ENCODE measurements at places on chromosomes 1 and 21. TPM values are rescaled to one million over a fixed set of nuclear protein-coding genes. Genes with fewer than 3 reads are reported as not detected.

Gene TAS1R3
- 0.51 TPM for total RNA-seq

Gene SLC27A3
- 13.5 TPM for total RNA-seq

DNA sequence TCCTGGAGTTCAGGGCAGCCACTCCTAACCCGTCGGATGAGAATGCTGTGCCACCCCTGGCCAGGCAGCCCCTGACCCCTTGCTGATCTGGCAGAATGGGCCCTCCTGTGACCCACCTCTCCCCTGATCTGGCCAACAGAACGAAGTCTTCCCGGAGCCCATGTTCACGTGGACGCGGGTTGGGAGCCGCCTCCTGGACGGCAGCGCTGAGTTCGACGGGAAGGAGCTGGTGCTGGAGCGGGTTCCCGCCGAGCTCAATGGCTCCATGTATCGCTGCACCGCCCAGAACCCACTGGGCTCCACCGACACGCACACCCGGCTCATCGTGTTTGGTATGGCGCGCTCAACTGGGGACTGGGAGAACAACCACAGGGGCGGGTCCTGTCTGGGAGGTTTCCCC, 104.1 kb upstream of the KLHDC7A start:
- no peak for DNase-seq

Gene GJA4
- total RNA-seq: 23.0 TPM

DNA sequence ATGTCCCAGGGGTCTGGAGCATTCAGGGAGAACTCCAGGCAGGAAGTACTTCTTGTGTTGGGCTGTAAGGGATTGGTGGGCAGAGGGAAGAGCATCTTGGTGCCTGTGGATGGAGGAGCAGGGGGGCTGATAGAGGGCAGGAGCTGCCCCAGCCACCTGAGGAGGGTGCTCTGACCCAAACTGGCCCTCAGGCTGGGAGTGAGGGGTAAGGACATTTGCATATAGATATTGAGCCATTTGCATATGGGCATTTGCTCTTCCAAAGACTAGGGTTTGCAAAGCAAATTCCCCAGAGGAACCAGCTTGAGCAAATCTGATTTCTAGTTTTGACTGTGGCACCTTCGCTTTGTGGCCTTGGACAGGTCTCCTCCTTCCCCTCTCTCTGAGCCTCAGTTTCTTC, 18.2 kb downstream of the ZNF362 start:
- DNase-seq: no peak

GRCh38 chr1:9651565-9652378, at the start of gene PIK3CD:
PIK3CD (plus strand) TSS chr1:9651731; CDS start chr1:9710456, 58,725 bp downstream.
- DNase-seq: peak; percentile 84

Gene SLC9C2
- total RNA-seq: 0.16 TPM

DNA sequence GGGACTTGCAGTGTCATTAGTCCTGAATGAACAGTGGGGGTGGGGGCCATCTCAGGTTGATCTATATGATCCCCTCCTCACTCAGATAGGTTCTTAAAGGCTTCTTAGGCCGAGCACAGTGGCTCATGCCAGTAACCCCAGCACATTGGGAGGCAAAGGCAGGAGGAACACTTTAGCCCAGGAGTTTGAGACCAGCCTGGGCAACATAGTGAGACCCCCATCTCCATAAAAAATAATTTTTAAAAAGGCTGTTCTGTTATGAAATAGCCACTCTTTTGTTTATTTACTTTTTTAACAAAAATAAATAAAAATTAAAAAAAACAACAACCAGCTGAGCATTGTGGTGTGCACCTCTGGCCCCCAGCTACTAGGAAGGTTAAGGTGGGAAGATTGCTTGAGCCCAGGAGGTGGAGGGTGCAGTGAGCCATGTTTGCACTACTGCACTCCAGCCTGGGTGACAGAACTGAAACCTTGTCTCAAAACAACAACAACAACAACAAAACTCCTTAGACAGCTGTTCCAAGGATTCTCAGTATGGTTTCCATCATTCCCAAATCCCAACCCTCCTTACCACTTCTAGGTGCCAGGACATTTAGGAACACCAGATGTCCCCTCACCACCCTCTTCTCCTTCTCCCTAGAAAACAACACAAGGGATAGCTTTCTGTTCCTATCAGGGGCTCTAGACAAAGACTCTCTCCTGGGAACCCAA, 2.0 kb upstream of the TRAPPC3 start:
- DNase-seq: no peak

DNA sequence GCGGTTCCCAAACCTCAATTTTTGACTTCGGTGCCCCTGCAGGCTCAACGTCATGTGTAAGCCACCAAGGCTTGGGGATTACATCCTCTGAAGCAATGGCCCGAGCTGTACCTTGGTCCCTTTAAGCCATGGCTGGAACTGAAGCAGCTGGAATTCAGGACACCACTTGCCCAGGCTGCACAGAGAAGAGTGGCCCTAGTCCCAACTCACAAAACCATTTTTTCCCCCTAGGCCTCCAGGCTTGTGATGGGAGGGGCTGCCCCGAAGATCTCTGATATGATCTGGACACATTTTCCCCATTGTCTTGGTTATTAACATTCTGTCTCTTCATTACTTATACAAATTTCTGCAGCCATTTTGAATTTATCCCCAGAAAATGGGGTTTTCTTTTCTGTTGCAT, 233.3 kb upstream of the ADGRL4 start:
- DNase-seq: no peak

DNA sequence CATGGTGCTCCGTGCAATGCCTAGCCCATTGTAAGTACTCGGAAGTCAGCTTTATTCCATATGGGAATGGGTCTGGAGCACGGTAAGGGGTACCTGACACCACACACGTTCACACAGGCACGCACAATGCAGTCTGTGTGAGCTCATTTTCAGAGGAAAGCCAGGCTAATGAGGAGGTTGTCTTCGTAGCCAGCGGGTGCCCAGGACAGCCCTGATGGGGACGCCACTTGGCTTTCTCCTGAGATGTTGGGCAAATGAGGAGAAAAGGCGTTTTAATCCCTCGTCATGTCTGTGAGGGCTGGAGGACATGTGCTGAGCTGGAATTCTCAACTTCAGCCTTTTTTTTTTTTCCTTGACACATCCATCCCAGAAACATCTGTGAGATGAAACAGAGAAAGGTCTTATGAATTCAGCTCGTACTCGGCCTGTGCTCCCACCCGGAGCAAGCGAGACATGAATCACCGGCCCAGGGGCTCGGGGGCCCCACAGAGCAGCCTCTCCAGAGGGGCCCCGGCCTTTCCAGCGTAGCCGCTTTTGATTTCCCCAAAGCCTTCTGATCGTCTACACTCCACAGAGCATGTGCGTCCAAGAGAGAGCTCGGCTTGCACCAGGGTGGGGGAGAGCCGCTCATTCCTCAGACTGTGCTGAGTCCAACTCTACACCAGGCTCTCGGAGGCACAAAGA, 125.1 kb downstream of the EPHB2 start:
- DNase-seq: no peak

DNA sequence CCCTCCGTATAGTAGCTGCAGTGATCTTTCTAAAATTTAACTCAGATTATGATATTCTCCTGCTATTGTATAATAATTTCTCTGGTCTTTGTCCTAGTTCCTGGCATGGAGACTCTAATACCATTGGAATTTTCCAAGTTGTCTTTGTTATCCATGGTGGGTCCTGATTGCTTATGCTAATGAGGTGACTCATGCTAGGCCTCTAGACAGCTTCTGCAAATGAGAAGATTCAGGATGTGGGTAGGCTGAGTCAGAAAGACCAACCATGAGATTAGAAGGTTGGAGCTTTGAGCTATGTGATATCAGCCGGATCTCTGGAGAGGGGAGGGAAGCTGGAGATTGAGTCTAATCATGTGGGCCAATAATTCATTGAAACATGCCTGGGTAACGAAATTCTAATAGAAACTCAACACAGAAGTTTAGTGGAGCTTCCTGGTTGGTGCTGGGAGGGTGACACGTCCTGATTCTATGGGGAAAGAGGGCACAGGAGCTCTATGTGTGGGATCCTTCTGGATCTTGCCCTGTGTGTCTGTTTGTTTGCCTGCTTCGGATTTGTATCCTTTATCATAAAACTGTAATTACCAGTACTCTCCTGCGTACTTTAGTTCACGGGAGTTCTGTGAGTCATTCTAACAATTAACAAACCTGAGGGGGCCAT, 73.2 kb upstream of the CNIH3 start:
- no peak for DNase-seq

DNA sequence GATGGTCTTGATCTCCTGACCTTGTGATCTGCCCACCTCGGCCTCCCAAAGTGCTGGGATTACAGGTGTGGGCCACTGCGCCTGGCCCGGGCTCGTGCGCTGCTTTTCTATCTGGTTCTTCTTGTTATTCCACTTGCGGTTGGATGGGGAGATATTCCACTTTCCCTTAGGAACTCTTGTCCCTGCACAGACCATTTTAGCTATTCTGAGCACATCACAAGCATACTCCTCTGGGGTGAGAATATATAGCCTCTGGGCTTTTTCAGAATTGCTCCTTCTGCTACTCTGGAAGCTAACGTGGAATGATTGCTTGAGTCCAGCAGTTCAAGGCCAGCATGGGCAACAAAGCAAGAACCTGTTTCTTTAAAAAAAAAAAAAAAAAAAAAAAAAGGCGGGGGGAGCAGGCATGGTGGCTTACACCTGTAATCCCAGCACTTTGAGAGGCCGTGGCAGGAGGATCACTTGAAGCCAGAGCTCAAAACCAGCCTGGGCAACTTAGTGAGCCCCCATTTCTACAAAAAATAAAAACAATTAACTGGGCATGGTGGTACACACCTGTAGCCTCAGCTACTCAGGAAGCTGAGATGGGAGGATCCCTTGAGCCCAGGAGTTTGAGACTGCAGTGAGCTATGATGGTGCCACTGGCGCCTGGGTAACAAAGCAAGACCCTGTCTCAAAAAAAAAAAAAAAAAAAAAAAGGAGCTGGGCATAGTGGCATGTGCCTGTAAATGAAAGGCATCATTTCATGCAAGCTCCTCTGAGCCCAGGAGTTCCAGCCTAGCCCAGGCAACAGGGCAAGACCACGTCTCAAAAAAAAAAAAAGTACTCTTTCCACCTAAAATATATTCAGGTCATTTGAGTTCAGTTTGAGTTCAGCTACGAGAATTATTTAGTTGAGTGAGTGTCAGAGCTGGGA, 11.8 kb upstream of the PGD start:
- DNase-seq: no peak

DNA sequence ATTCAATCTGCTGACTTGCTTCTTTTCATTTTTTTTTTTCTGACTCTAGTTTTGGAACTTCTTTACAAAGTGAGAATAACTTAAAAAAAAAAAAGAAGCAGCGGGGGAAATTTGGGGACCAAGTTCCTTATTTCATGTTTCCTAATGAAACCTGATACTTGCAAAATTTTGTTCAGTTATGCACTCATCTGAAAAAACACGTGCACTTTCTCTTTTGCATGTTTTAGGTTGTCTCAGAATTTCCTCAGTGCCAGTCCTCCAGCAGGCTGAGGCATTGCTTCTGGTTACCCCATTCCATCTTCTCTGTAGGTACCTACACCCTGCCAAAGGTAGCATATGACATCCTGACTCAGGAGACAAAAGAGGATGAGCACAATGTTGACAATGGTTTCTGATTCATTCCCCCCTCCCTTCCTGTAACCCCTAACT, 299.7 kb downstream of the GRIK1 start:
- DNase-seq: no peak

DNA sequence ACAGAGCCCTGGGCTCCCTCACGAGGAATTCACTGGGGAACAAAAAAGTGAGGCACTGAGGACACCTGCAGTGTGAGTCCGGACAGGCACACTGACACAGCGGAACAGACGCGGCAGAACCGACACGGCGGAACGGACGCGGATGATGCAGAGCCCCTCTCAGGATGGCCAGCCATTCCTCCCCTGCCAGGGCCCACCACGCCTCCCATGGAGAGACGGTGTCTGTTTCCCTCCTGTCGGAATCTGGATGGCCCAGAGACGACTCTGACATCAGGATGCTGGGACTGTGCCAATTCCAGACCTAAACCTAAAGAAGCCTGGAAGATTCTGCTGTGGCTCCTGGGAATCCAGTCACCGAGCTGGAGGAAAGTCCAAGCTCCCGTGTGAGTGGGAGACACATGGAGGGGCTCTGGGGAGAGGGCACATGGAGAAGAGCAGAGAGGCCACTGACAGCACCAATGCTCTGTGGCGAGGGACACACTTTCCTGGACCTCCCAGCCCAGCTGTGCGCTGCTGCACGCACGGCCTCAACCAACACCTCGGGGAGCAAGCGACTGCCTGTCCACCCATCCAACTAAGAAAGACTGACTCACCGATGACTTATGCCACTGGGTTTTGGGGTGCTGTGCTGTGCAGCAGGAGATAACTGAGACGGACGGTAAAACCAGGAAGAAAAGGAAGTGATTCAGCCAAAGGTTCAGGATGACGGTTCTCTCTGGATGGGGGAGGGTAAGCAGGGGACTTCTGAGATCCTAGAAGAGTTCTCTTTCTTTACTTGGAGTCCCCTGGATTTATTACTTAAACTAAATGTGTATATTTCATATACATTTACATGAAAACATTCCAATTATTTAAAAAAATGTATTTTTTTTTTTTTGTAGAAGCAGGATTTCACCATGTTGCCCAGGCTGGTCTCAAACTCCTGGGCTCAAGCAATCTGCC, 23.3 kb downstream of the ZBTB17 start:
- DNase-seq: no peak

- no peak for DNase-seq
These were observed 35.7 kb upstream of the PLA2G4A start for GRCh38 chr1:186792870-186793581.

GRCh38 chr1:78075621-78076020, 29.9 kb downstream of the GIPC2 start:
- no peak for DNase-seq

GRCh38 chr1:22380024-22380785, 71.4 kb upstream of the ZBTB40 start:
- DNase-seq: no peak

Gene HSPA6
- total RNA-seq: 1.1 TPM

Gene ADGRL4
- total RNA-seq: 25.3 TPM

Gene ERG
- 18.1 TPM for total RNA-seq

DNA sequence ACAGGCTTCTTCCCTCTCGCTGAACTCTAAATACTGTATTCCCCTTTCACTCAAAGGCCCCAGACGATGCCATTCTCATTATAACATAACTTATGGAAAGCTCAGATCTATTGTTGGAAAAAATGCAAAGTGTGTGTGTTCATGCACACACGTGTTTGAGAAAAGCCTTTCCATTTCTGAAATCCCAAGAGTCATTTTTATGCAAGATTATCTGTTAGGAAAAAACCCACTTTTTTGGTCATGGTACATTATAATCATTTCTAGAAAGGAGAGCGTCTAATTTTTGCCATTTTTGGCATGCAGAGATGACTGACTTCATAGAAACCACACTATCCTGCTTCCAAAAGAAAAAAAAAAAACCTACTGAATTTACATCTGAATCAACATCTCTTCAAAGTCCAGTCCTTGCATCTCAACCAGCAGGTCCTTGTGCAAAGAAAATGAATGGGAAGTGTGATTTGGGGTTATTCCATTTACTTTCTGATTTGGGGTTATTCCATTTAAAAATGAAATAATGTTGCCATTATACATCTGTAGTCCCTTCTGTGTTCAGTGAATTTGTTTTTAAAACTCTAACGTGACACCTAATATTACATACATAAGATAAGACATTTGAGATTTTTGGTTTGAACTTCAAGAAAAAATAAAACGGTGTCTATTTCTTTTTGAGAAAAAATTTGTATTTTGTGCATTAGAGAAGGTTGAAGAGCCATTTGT, 150.3 kb downstream of the DHRS3 start:
- no peak for DNase-seq

- DNase-seq: no peak
These were observed 31.1 kb upstream of the HSD3B1 start for GRCh38 chr1:119475866-119476439.

- DNase-seq: no peak
These were observed 1719.5 kb downstream of the MRPL39 start for GRCh38 chr21:23887725-23888306.

Data from Right ventricle myocardium inferior (tissue), 1 donor.